ENCODE measurements at places on chromosomes 12 and 14.

- DNase-seq: no peak
These were observed 98.7 kb downstream of the GAS2L3 start for GRCh38 chr12:100672075-100672592.

GRCh38 chr12:51225771-51226170, 7.9 kb upstream of the POU6F1 start:
- DNase-seq: no peak

- DNase-seq: no peak
These were observed 13.2 kb upstream of the RIMBP2 start for GRCh38 chr12:130729344-130729743.

DNA sequence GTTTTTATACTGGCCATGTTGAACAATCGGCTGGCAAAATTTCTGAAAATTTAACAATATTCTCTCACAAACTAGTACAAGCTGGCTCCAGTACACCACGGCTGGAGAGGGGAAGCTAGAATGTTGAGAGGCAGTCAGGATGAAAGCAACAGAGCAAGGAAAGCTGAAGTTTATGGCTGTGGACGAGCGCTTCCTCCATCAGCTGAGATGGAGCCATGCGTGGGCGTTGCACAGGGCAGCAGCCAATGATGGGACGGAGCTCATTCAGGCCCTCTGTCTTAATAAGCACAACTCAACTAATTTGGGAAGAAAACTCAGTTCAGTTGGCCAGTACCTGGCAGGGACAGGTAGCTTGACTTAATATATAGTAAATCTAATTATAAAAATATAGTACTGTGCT, 14.1 kb upstream of the DCP1B start:
- no peak for DNase-seq

GRCh38 chr14:21860172-21860571, 186.6 kb upstream of the OR4E1 start:
- no peak for DNase-seq

DNA sequence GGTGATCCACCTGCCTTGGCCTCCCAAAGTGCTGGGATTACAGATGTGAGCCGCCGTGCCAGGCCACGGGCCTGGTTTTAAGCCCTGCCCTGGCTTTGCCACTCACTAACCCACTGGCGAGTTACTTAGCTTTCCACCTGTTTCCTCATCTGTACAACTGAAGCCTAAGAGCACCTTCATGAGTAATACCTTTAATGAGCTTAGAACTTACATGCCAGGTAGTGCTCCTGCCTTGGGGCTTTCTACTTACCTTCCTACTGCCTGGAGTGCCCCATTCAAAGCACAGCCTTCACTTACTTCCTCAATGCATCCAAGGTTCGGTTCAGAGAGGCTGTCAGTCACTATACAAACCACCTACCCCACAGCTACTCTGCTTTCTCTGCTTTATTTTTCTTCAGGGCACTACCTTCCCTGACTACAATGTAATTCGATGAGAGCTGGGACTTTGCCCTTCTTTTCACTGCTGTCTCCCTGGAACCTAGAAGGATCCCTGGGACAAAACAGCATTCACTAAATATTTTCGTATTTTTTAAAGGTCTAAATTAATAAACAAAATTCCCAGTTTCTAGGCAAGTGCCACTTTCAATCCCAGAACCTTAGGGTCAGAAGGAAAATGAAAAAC, 13.8 kb downstream of the ZCCHC8 start:
- DNase-seq: no peak

GRCh38 chr12:51320695-51321320, 3.2 kb downstream of the BIN2 start:
- no peak for DNase-seq

DNA sequence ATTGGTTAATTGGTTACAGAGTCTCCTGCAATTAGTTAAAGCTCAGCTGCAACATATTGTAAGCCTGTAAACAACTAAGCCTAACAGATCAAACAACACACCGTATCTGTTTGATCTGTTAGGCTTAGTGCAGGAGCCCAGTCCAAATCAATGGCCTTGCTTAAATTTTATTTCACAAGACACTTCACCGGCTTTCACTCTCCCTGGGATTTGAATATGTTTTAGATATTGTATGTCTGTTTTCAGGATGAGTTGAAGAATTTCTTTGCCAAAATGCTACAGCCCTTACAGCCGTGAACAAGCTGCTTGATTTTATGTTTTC, 5.5 kb upstream of the RNASE1 start:
- DNase-seq: no peak

DNA sequence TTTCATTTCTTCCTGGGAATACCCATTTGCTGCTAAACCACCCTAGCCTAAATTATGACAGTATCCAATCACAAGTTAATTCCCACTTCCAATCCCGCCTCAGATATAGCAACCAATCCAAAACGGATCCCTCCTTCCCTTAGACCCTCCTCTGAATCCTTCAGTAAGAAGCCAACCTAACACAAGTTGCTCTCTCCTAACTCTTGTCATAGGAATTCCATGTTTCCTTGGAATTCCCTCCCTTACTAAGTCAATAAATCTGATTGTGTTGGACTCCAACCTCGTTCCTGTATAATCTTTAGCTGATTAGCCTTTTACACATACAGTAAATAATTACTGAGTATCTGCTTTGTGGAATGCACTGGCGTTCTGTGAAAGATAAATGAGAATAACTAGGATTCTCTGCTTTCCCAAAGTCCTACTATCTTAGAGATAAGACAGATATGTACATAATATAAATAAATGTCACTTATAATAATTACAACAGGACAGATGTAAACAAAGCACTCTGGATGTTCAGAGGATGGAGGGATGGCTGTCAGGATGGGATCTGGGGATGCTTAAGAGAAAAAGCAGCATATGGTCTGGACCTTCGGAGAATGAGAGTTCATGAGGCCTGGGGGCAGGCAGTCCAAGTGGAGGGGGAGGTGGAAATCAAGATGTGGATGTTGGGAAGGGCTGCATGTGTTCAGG, 185.8 kb upstream of the SOX5 start:
- no peak for DNase-seq
